T-cell (primary cell): ENCODE measurements at places on chromosomes 16 and 17. TPM values are rescaled to one million over a fixed set of nuclear protein-coding genes. Genes with fewer than 3 reads are reported as not detected.

Gene SPN
- total RNA-seq: 169 TPM

Gene MT1H
- not detected for total RNA-seq

Gene CCDC40
- 1.2 TPM for total RNA-seq

Gene PNMT
- total RNA-seq: 0.35 TPM

Gene MPV17L
- 0.13 TPM for total RNA-seq

Gene CCL8
- not detected for total RNA-seq
